ENCODE measurements at places on chromosomes 16 and 17.

GRCh38 chr17:28047806-28048205 lies 5.3 kb downstream of the NLK start:
- no peak for DNase-seq

DNA sequence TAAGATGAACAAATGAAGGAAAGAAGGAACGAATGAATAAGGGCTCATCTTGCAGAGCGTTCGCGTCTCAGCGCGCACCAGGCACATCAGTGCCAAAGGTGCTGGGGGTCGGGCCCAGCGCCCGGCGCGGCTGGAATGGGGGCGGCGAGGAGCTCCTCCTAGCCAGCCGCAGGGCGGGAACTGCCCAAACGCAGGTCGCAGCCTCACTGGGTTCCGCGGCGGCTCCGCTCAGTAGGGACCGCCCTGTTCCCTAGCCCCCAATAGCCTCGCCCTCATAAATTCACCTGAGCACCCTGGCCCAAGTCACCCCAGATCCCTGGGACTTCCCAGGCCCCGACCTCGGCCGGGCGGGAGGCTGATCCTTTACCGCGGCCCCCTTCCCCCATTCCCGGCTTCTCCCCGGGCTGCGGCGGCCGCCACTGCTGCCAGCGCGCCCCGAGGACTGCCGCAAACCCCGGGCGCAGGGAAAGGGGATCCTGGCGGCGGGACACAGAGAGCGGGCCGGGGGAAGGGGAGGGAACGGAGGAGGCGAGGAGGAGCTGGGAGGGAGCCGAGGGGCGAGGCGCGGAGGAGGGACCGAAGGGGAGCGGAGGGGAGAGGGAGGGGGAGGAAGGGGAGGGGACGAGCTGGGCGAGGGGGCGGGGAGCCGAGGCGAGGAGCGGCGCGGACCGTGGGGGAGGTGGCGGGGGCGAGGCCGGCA lies 377 bp upstream of the CRHR1 start:
- DNase-seq = no peak

DNA sequence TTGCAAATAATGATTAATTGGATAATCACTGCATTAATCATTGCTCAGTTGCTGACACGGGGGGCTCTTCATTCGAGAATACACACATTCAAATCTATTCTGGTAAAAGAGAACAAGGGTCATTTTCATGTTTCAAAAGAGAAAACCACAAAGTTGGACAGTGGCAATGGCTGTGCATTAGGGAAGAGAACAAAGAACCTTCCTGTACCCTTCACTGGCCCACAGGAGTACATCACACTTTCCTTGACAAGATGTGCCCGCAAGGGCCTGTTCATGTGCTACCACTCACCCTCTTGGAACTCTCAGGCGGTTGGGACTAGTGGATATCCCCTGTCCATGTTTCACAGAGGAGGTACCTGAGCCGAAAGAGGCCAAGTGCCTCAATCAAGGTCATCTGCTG lies 223.2 kb downstream of the ZFHX3 start:
- DNase-seq = no peak

DNA sequence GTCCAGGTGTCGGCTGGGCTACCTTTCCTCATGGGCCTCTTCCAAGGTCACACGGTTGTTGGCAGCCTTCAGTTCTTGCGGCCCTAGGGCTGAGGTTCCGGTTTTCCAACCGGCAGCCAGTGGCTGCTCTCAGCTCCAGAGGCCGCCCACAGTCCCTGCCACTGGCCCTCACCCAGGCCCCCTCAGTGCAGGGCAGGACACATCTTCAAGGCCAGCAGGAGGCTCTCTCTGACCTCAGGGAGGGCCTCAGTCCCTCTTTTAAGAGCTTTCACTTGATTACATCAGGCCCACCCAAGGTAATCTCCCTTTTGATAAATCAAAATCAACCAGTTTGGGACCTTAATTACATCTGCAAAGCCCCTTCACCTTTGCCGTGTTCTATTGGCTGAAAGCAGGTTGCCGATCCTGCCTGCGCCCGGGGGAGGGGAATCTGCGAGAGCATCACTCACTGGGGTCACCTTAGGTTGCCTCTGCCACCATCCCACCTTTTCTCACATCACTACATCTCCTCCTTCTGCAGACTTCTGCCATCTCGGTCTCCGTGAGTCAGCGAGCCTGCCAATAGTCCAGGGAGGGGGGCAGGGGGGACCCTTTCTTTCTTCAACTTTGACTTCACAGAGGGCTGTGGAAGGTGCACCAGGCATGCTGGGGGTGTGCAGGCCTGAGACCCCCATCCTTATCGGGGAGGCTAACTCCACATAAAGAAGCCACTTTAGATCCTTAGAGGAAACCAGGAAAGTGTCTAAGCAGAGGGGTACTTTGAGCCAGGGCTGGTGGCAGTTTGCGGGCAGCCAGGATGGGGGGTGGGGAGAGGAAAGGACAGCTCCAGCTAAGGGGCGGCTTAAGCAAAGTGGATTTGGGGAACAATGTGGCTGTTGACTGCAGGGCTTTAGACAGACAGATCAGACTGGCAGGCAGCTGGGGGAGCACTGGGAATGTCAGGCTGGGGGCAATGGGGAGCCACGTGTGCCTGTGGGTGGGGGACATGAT lies 28.8 kb upstream of the NXPH3 start:
- DNase-seq = no peak

DNA sequence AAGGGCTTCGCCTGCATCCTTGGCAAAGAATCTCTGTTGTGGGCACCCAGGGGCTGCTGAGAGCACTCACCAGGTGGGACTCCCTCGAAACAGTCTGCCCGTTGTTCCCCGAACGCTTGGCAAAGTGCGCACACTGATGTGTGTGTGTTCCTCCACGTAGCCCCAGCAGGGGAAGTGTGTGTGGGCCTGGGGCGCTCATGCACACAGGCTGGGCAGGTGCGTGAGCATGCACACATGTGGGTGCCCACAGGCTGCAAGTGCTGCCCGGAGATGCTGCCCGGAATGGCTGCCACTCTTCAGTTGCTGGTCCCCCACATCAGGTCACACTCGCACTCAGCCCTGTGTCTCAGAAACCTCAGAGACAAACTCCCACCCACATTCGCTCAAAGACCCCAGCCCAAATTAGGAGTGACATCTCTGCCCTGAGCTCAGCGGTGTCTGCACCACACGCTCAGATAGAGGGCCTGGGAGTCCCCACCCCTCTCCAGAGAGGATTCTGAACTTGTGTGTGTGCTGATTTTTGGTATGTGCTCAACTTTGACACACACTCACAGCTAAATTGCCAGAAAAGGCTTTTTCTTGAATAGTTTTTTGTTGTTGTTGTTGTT lies 119.4 kb downstream of the MGAT5B start:
- no peak for DNase-seq
